Caco-2 (cell line): ENCODE measurements at places on chromosomes 16 and 17.
A peak's percentile ranks its signal among the peaks of the same experiment; 100 is the strongest.

GRCh38 chr17:4591529-4591928 lies 7.2 kb downstream of the SMTNL2 start:
- H3K27me3 ChIP-seq, result no peaks in the 10 kb centered on the region
- no peaks in the 10 kb centered on the region for H3K36me3 ChIP-seq
- H3K27ac ChIP-seq, result no peak overlapping the region
- no peak overlapping the region for H3K4me3 ChIP-seq
- peaks cover 22% of the 10 kb centered on the region; the same call in 1 of the 2 replicates for H3K4me1 ChIP-seq
- no peak for DNase-seq

DNA sequence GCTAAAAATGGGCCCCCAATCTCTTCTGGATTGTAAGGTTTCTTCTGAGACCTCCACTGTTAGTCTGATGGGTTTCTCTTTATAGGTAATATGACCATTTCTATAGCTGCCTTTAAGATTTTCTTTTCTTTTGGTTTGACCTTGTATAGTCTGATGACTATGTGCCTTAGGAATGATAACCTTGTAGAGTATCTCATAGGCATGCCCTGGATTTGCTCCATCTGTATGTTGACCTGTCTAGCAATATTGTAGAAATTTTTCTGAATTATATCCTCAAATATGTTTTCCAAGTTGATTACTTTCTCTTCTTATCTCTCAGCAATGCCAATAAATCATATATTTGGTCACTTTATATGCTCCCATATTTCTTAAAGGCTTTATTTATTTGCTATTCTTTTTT lies 1403.8 kb upstream of the GOT2 start:
- DNase-seq, result no peak
- no peak overlapping the region for H3K4me3 ChIP-seq
- no peaks in the 10 kb centered on the region for H3K4me1 ChIP-seq
- no peak overlapping the region for H3K27ac ChIP-seq

GRCh38 chr16:58027916-58028455 lies 2.4 kb downstream of the MMP15 start:
- no peaks in the 10 kb centered on the region for H3K27me3 ChIP-seq
- H3K4me3 ChIP-seq, result no peak overlapping the region
- H3K27ac ChIP-seq, result no peak overlapping the region
- H3K36me3 ChIP-seq, result no peaks in the 10 kb centered on the region
- DNase-seq, result no peak

GRCh38 chr17:39197380-39198185 lies at the start of gene CACNB1:
Gene CACNB1 (minus strand): TSS chr17:39197669. CDS start chr17:39197495, 174 bp downstream.
- H3K4me1 ChIP-seq, result peaks cover 15% of the 10 kb centered on the region
- no peaks in the 10 kb centered on the region for H3K27me3 ChIP-seq
- H3K27ac ChIP-seq, result no peak within 1 kb of the TSS
- peak; percentile 81 for DNase-seq

GRCh38 chr17:80957461-80957941 lies 34.1 kb upstream of the CHMP6 start:
- DNase-seq, result no peak
- H3K36me3 ChIP-seq, result no peaks in the 10 kb centered on the region
- no peaks in the 10 kb centered on the region for H3K27me3 ChIP-seq
- H3K4me3 ChIP-seq, result no peak overlapping the region
- H3K27ac ChIP-seq, result no peak overlapping the region

DNA sequence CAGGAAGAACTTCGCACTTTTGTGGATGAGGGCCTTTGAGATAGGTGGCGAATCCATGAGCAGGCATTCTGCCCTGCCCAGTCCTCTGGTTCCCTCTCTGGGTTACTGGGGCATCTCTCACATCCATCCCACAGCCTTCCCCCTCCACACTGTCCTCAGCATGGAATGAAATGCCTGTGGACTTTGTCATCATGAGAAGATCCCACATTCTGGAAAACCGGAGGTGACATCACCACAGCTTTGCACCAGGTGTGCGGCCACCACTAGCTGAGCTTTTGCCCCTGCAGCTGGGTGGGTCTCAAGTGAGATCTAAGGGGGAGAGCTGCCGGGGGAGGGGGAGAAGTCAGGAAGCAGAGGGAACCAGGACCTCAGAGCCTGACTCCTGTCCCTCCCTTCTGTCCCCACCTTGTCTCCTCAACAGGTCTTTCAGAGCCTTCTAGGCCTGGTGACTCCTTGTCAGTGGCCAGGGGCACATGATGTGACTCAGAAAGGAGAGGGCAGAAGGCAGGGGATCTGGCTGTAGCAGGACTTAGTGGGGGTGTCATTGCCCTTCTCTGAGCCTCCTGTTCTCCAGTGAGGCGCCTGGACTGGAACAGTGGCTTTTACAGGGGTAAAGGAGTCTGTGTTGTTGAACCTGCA lies 40.0 kb upstream of the DLX4 start:
- no peak overlapping the region for H3K27ac ChIP-seq
- H3K27me3 ChIP-seq, result no peaks in the 10 kb centered on the region
- H3K36me3 ChIP-seq, result no peaks in the 10 kb centered on the region
- DNase-seq, result no peak
- no peak overlapping the region for H3K4me3 ChIP-seq

DNA sequence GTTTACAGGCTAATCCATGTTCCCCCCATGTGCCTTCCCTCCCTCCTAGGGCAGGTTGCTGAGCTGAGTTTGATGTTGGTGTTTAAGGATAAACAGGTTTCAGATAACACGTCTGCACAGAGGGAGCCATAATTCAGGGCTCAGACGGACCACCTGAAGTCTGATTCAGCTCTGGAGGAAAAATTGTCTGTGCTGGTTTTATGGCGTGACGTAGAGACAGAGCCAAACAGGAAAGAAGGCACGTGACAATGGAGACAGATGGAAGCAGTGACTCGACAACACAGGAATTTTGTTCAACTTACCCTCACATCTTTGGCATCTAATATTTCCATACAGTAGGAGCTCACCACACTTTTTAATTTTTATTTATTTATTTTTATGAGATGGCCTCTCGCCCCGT lies 10.7 kb upstream of the USP10 start:
- no peaks in the 10 kb centered on the region for H3K36me3 ChIP-seq
- H3K4me3 ChIP-seq, result no peak overlapping the region
- no peaks in the 10 kb centered on the region for H3K27me3 ChIP-seq
- H3K4me1 ChIP-seq, result peaks cover 9% of the 10 kb centered on the region

GRCh38 chr16:85129876-85130704 lies 17.8 kb upstream of the CIBAR2 start:
- H3K4me3 ChIP-seq, result no peak overlapping the region
- no peaks in the 10 kb centered on the region for H3K4me1 ChIP-seq
- no peaks in the 10 kb centered on the region for H3K27me3 ChIP-seq
- no peak for DNase-seq
- H3K27ac ChIP-seq, result no peak overlapping the region

- H3K36me3 ChIP-seq, result no peaks in the 10 kb centered on the region
- H3K4me1 ChIP-seq, result no peaks in the 10 kb centered on the region
- H3K27ac ChIP-seq, result no peak overlapping the region
- H3K4me3 ChIP-seq, result no peak overlapping the region
- no peaks in the 10 kb centered on the region for H3K27me3 ChIP-seq
These were observed 10.6 kb upstream of the ENGASE start for GRCh38 chr17:79064026-79064425.

DNA sequence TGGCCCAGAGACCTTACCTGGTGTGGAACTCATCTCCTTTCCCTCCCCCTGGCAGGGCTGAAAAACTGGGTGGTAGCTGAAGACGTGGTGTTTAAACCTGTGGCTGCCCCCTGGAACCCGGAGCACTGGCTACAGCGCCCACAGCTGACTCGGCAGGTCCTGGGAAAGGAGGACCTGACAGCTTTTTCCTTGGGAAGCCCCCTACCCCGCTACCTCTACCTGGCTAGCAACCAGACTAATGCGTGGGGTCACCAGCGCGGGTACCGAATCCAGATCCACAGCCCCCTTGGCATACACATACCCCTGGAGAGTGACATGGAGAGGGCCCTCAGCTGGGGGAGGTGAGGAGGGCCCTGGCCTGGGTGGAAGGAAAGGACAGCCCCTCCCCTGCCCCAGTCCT lies 2.0 kb upstream of the AOC3 start:
- no peak for DNase-seq
- H3K27me3 ChIP-seq, result no peaks in the 10 kb centered on the region
- H3K36me3 ChIP-seq, result peaks cover 2% of the 10 kb centered on the region
- H3K4me1 ChIP-seq, result no peaks in the 10 kb centered on the region
- no peak overlapping the region for H3K27ac ChIP-seq

GRCh38 chr16:330741-331140 lies 21.8 kb downstream of the AXIN1 start:
- no peak for DNase-seq
- H3K36me3 ChIP-seq, result no peaks in the 10 kb centered on the region
- H3K27me3 ChIP-seq, result no peaks in the 10 kb centered on the region
- H3K27ac ChIP-seq, result peak overlapping the region; percentile 91
- H3K4me3 ChIP-seq, result no peak overlapping the region

DNA sequence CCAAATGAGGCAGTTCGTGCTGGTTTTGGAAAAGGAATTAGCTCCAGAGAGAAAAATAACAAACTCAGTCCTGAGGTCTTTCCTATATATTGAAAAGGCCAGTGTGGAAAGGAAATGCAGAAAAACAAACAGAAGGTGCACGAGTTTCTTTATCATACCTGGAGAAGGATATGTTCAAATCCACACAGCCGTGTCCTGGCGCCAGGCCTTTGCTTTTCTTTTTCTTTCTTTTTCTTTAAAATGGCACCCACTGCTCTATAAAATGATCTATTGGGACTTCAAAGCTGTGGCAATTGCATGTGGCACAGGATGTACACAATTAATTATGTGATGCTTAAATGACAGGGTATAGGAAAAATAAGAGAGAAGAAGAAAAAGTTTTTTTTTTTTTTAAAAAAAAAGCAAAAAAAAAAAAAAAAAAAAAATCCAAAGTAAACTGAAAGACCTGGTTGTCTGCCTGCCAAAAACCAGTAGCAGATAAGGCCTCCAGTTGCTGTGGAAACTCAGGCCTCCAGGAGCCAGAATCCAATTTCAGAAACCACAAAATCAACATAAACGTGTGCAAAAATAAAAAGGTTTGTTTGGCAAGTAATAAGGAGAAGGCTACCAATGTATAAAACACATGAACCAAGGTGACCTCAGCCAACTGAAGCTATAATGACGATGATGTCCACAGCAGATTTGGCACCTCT lies 957.6 kb upstream of the SOX9 start:
- no peaks in the 10 kb centered on the region for H3K27me3 ChIP-seq
- H3K36me3 ChIP-seq, result no peaks in the 10 kb centered on the region
- DNase-seq, result no peak
- no peak overlapping the region for H3K27ac ChIP-seq
- H3K4me1 ChIP-seq, result no peaks in the 10 kb centered on the region
